ENCODE measurements at places on chromosomes 13 and 19.
A peak's percentile ranks its signal among the peaks of the same experiment; 100 is the strongest.

DNA sequence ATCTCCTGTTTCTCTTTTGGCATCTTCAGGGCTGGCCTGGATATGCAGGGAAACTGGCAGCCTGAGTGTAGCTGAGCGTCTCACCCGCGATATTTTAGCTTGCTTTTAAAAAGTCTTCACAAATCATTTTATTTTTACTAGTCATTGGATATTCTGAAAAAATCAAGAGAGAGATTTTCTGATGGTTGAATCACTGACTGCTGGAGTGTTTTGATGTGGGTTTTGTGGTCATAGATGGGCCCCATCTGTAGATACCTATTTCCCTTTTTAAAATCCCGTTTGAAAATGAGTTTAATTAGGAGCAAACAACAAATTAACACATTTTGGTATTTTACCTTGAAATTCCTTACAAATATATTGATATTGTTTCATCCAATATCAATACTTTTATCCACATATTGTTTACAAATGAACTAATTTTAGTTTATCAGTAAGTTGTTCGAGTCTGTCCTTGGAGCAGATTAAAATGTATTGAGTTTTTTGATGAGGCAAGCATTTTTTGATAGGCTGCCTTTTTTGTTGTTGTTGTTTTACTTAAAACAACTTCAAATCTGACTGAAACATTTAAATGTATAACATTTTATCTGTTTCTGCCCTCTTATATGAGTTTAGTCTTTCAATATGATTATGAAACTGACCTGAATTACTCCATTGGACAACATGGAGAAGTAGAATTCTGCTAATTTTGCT lies 21.5 kb upstream of the OXGR1 start:
- no peak for DNase-seq

DNA sequence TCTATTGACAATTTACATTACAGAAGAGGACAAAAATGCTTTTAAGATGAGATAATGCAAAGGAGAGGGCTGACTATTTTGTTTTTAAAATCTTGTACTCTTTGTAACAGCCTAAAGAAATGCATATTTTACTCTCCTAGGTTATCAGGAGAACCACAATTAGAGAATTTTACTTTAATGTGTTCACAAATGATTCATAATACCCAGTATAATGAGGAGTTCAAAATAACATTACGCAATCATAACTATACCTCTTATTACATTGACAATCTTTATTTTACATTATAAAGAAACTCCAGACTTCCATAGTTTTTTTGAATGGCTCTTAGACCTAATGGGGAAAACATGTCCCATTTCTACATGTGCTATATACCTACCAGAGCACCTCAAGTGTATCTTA lies 1089.7 kb downstream of the PCDH17 start:
- DNase-seq: no peak

- DNase-seq: no peak
Measured at GRCh38 chr19:51959791-51960190, 26.8 kb downstream of the ZNF350 start.

GRCh38 chr19:10091895-10092641 lies 6.0 kb downstream of the SHFL start:
- no peak for DNase-seq

GRCh38 chr13:74847966-74848365 lies 634.0 kb downstream of the TBC1D4 start:
- no peak for DNase-seq

GRCh38 chr19:51090471-51090870 lies 7.8 kb upstream of the KLK14 start:
- DNase-seq: no peak

GRCh38 chr13:76936763-76937162 lies 11.5 kb upstream of the ACOD1 start:
- no peak for DNase-seq

DNA sequence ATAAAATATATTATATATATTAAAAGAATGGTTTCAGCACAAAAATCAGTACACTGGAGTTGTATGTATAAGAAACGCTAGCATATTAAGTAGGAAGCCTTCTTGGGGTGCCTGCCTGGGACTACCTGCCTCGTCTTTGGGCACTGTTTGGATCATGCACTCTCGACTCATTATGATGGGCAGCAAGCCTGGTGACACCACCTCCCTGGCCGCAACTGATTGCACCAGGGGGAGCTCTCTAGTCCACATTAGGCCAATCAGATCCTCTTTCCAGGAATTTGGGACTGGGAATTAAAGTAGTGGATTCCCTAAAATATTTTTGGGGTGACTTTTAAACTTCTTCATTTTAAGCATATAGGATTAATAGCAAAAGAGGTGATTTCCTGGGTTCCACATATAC lies 56.0 kb upstream of the RGCC start:
- no peak for DNase-seq

DNA sequence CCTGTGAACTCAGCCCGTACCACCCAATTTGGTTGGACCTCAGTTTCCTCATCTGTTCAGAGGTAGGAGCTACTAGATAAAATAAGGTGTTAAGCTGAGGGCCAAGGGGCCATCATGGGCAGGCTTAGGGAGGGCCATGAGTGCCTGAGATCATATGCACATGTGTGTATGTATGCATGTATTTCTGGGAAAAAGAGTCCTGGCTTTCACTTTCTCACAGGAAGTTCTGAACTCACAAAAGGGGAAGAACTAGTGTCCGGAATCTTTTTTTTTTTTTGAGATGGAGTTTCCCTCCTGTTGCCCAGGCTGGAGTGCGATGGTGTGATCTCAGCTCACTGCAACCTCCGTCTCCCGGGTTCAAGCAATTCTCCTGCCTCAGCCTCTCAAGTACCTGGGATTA lies 18.9 kb downstream of the TGFB1 start:
- DNase-seq: no peak

DNA sequence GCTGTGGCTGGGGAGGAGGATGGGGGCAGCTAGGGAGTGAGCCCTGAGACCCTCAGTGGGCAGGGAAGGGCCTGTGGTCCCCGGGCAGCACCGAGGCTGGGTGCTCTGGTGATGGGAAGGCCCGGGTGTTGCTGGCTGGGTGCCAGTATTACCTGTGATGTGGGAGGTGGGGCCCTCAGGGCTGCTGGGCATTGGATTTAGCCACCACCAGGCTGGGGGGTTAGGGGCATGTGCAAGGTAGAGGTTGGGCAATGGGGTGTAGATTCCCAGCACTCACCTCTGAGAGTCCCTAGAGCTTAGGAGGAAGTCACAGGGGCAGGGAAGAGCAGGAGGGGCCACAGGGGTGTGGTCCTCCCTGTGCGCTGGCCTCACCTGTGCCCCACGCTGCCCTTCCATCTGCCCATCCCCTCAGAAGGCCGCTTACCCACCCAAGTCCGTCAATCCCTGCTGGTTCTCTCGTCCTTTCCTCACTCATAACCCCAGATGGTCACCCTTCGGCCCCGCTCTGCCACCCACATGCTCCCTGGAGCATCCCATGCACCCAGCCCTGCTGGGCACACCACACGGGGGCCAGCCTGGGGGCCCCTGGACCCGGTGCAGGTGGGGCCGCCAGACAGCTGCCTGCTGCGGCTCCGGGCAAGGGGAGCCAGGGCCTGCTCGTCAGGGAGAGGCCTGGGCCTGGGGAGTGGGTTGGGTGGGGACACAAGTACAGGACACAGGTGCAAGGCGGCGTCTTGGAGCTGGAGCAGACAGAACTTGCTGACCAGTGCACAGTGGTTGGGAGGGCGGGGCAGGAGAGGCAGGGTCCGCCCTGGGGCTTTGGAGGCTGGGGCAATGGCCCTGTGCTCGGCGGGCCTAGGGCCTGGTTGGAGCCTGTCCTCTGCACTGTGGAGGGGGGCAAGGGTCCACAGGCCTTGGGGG lies 12.5 kb downstream of the EPN1 start:
- no peak for DNase-seq

GRCh38 chr13:91946498-91947070 lies 548.2 kb downstream of the GPC5 start:
- DNase-seq: no peak

DNA sequence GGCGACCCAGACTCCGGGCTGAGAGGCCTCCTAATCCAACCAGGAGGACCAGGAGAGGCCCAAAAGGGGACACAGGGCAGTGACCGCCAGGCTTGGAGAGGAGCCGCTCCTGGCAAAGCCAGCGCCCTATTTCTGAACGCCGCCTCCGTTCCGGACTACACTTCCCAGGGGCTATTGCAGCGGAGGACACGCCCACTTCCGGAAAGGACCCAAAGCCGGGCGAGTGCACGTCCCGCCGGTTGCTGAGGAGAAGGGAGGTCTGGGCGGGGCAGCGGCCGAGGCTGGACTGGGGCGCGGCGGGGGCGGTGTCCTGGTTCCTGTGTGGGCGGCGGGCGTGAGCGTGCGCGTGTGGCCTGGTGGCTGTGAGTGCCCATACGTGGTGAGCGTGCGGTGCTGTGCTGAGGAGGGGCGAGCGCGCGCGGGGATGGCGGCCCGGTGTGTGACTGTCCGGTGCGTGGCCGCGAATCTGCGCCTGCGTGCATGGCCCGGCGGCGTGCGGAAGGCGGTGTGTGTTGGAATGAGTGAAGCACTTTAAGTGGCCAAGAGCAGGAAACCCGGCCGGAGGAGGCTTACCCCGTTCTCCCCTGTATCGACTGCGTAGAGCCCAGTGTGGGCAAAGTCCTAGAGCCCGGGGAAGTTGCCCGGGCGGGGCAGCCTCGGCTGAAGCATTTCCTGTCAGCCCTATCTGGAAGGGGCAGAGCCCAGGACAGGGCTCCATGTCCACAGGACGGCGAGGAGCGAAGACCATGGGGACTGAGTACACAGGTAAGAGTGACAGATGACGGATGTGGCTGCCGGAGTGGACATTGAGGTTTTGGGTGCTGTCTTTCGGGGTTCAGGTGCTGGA lies at the start of gene ZNF470:
Gene ZNF470, plus strand, starts transcription at position 195 of the 847 bp plus-strand sequence. CDS start 2,844 bp downstream, outside the sequence.
- DNase-seq: peak; percentile 72

DNA sequence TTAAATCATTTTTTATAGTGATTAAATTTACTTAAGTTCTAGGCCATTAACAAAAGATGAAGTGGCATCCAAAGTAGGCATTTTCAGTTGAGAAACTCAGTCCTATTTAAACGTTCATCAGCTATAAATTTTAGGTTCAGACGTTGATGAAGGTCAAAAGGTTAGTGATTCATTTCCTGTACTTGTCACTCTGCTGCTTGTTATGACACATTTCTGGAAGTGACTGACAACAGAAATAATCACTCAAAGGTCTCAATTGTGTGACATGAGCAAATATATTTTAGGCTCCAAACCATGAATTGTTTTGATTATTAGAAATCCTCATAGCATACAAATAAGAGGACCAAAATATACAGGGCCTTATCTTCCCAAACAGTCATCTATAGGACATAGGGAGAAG lies 10.3 kb upstream of the EDNRB start:
- no peak for DNase-seq

- peak; percentile 49 for DNase-seq
Measured at GRCh38 chr19:49497047-49497788, 984 bp downstream of the RPS11 start.

- no peak for DNase-seq
Measured at GRCh38 chr13:66567899-66568612, 662.1 kb downstream of the PCDH9 start.

DNA sequence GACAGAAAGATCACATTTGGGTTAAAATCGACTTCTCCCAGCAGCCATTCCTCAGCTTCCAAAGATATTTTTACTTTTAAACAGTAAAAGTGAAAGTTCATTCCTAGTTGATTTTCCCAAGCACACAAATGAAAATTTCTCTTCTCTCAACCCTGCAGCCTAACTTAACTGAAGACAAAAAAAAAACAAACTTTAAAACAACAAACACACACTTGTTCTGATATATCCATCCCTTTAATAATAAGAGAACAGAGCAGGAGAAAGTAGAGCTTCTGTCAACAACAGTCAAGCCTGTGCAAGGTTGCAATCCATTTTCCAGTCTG lies 72.9 kb downstream of the STK24 start:
- DNase-seq: no peak

- DNase-seq: no peak
Measured at GRCh38 chr19:18939922-18940768, 872 bp downstream of the HOMER3 start.

DNA sequence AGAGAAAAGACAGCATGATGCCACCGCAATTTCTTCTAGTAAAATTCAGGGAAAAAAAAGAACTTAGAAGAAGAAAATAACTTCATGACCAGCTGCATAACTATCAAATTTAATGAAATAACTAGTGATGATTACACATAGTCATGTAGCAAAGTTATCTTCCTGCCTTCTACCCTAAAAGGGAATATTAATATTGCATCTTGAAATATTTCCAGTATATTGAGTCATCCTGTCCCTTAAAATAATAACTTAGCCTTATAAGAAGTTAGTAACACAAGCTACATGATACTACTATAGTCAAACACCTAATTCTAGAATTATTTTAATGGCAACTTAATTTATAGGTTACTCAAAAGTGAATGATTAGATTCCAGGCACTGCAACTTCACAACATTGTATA lies 289.2 kb downstream of the KLF12 start:
- DNase-seq: no peak

DNA sequence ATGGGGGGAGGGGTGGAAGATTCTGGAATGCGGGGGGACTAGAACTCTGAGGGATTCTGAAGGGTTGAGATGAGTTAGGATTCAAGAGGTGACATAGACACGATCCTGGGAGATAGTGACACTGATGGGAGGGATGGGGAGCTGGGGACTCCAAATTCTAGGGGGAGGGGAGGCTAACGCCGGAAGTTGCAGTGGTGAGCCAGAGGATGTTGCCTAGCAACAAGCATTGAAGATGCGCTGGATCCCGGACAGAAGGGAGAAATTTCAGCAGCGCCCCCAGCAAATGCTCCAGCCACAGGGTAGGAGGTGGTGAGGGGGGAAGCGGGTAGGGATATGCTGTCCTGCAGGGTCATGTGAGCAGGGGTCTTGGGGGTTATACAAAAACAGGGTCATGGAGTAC lies 6.9 kb upstream of the LTBP4 start:
- no peak for DNase-seq

GRCh38 chr13:91722267-91722884 lies 324.0 kb downstream of the GPC5 start:
- DNase-seq: no peak

DNA sequence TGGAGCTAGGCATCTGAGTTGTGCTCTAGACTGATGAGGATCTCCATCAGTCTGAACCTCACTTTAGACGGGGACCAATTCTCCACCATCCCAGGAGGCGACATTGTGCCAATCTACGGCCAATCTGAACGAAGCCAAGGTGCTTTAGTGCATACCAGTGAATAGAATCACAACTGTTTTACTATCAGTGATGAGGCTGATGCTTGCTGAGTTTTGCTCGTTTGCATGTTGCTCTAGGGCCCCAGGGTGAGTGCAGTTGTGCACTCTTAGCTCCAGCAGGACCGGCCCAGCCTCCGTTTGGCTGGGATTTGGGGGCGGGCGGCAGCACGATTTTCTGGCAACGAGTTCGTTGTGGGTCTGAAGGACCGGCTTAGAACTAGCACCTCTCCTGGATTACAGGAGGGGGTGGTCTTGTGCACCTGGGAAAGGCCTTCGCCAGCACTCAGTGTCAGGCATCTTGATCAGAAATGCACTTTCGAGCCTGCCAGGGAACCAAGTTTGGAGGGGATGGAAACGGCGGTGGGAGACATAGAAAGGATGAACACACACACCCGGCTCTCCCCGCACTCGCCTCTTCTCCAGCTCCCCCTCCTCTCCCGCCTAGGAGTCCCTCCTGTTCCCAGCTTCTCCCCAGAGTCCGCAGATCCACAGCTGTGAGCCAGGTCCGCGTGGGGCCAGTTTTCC lies 4.4 kb downstream of the GSX1 start:
- DNase-seq: no peak
